ENCODE measurements at places on chromosomes 3 and 15.

DNA sequence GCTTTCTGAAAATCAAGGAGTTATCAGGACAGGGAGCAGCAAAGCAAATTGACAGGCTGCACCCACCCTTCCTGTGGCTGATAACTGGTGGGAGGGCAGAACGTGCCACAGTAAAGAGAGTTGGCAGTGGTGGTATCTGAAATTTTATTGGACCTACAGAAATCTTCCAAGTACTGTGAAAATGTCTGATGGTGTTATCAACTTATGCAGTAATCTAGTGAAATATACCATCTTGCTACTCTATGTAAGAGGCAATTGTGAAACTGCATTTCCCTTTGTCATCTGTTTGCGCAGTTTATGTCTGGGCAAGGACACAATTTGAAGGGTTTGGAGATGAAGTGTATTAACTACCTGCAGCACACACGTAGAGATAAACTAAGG is 1.5 kb downstream of the PLCL2 start:
- no peak for DNase-seq

DNA sequence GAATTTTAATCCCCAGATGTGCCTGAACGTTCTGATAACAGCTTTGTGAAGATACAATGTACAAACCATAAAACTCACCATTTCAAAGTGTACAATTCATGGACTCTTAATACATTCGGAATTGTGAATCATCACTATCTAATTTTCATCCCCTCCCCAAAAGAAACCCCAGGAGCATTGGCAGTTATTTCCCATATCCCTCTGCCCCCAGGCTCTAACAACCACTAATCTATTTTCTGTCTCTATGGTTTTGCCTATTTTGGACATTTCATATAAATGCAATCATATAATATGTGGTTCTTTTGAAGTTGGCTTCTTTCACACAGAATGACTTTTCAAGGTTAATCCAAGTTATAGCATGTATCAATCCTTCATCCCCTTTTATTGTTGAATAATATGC is 25.3 kb downstream of the PRICKLE2 start:
- DNase-seq: no peak

DNA sequence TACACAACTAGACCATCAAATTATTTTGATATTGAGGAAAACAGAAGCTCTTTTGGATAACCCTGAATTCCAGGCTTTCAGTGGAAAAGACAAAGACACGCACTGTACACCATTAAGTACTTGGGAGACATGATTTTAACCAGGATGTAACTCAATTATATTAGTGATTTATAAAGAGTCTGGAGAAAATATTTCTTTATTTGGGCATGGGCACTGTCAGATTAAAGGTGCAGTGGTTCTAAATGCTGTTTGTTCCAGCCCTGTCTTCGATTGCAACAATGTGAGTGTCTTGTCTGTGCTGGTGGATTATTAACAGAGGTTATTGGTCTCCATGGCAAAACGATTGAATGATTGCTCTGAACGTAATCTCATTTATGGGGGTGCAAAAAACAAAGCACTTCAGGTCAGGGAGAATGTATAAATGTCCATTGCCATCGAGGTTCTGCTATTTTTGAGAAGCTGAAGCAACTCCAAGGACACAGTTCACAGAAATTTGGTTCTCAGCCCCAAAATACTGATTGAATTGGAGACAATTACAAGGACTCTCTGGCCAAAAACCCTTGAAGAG is at the start of gene TM4SF4:
TM4SF4 (plus strand) TSS at position 448 of the 568 bp plus-strand sequence. CDS start 181 bp downstream, outside the sequence.
- DNase-seq: no peak

GRCh38 chr15:74274470-74275038 is 38.4 kb downstream of the CCDC33 start:
- no peak for DNase-seq

- DNase-seq: peak; percentile 56
These were observed 1.3 kb upstream of the KLHL40 start for GRCh38 chr3:42683875-42684598.

GRCh38 chr3:144556392-144556791 is 584.8 kb downstream of the DIPK2A start:
- no peak for DNase-seq

Data from omental fat pad (tissue), 4 donors.